Stimulated activated CD4-positive, alpha-beta T cell treated with anti-CD3 and anti-CD28 coated beads, Interleukin-2, amount 100 ng/mL, for 24 hours (primary cell): ENCODE measurements at places on chromosomes 5 and 9.

GRCh38 chr5:147310059-147310704 lies 75.4 kb downstream of the STK32A start:
- no peak for DNase-seq

DNA sequence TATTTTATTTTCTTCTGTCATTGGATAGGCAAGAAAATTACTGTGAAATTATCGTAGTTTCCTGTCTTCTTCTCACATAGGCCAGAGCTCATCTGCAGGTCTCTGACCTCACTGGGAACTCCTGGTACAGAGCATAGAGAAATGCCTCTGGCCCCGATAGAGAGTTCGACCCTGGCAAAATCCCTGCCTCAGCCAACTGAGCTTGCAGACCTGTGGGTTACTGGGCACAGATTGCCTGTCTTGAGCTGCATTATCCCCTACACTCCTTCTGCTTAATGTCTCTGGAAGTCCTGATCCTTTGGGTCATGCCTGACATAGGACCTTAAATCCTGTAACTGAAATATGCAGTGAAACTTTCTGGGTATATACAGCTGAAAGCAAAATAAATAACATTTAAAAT lies 439.3 kb upstream of the CTNND2 start:
- DNase-seq = no peak

GRCh38 chr5:61416420-61416819 lies 84.4 kb downstream of the ZSWIM6 start:
- no peak for DNase-seq

GRCh38 chr5:59348189-59348588 lies 545.3 kb downstream of the PDE4D start:
- no peak for DNase-seq

- no peak for DNase-seq
These were observed 30.1 kb upstream of the SNX24 start for GRCh38 chr5:122815218-122815767.

DNA sequence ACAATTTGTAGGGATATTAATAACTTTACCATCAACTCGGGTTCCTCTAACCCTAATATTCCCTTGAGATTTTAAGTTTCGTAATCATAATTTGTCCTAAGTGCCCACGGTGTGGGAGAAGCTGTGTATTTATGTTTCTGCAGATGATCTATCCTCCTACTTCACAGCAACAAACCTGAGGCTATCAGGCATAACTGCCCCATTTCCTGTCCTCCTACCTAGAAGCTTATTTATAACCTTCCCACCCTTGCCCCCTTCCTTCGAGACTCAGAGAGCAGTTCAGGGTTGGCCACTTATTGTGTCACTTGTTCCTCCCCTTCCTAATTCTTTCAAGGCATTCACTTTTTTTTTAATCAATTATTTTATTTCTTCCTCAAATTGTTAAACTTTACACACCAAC lies 29.6 kb upstream of the LCP2 start:
- no peak for DNase-seq

GRCh38 chr5:80059354-80059980 lies 24.3 kb downstream of the THBS4 start:
- DNase-seq = no peak

DNA sequence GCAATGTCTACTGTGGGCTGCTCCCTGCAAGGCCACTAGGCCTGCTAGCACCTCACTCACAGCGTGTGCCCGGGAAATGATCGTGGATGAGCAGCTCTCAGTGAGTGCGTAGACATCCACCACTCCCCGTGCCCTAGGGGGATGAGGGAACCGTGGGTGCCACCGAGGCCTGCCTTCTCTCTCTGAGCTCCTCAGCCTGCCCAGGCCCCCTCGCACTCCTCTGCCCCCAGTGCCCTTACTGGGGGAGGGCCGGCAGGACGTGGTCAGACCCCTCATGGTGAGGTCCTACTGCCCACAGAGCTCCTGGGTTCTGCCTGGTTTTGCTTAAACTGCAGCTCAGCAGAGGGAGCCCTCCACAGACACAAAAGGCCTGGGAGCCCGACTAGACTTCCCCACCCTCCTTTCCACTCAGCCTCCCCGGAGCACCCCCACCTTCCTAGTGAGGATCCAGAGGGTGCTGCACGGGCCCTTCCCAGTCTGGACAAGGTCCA lies 220.0 kb downstream of the CACNA1B start:
- DNase-seq = no peak

- DNase-seq = no peak
These were observed 129.8 kb downstream of the NXNL2 start for GRCh38 chr9:88664773-88665172.

DNA sequence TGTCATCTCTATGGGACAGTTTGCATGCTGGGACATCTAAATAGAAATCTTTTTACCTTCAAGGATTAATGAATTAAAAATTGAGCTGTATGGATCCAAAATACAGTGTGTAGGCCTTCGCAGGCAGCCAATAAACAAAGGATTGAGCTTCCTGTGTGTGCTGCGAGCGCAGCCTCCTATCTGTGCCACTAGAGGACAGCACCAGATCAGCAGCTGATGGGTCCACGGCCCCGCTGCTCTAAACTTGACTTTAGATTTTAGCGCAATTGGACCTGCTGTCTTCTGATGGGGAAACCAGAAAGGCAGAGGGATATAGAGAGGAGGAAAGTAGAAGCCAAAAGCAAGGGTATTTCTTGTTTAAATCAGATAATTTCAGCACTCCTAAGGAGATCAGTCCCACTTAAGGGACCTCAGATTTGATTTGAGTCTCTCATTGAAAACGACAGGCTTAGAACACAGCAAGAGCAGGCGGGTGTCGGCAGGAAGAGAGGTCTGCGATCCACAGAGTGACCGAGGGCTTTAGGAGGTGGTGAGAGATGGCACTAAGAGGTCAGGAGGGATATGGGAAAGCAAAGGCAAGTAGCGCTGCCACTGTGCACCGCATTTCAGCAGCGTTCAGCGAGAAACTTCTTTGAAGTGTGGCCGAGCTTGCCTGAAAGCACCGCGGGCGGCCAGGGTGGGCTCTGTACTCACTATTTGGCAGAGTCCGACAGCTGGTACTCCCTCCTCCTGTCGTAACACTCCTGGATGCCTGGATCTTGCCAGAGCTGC lies 214.3 kb downstream of the GNA14 start:
- peak; percentile 58 for DNase-seq

DNA sequence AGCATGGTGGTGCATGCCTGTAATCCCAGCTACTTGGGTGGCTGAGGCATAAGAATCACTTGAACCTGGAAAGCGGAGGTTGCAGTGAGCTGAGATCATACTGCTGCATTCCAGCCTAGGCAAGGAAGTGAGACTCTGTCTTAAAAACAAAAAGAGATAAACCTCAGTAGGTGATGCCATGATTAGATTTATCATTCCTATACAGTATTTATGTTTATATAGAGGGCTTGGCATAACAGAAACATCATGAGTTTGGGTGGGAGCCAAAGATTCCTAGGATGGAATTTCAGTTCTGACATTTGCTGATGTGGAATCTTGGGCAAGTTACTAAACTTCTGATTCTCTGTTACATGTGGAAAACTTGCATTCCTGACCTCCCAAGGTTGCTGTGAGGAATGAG lies 22.3 kb downstream of the RFK start:
- no peak for DNase-seq

DNA sequence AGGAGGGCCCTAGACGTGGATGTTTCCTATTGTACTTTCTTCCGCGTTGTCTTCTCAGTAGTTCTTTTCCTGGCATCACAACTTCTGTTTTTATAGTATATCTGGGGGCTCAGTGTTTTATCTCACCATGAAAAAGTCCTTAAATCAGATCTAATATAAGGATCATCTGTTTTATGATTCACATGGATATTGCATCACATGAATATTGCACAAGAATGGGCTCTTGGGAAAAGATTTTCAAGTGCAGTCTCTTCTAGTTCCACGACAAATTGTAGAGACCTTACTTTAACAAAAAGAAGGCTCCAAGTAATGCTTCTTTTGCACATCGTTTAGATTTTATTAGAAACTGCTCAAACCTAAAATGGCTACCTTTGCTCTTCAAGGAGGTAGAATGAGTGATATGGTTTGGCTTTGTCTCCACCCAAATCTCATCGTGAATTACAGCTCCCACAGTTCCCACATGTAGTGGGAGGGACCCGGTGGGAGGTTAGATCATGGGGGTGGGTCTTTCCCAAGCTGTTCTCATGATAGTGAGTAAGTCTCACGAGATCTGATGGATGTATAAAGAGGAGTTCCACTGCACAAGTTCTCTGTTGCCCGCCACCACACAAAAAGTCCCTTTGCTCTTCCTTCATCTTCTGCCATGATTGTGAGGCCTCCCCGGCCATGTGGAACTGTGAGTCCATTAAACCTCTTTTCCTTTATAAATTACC lies 53.7 kb upstream of the FAM120A start:
- DNase-seq = no peak

GRCh38 chr5:178423431-178423830 lies 166.8 kb downstream of the COL23A1 start:
- DNase-seq = no peak

DNA sequence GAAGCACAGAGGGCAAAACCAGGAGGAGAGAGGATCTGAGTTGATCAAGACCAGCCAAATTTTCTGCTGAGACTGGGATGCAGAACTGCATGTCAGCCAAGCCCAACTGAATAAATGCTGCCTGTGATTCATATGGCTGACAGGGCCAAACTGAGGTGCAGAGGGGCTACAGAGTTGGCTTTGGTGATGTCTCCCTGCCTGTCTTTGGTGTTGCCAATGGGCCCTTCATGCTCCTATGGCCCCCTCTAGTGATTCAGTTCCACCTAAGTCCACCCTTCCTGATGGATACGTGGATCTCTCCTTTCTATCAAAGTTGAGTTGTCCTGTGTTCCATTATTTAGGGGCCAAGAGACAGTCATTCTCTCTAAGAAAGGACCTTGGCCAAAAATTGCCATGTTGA lies 163.6 kb upstream of the TLE4 start:
- no peak for DNase-seq

GRCh38 chr9:2125906-2126305 lies 110.8 kb downstream of the SMARCA2 start:
- DNase-seq = no peak

DNA sequence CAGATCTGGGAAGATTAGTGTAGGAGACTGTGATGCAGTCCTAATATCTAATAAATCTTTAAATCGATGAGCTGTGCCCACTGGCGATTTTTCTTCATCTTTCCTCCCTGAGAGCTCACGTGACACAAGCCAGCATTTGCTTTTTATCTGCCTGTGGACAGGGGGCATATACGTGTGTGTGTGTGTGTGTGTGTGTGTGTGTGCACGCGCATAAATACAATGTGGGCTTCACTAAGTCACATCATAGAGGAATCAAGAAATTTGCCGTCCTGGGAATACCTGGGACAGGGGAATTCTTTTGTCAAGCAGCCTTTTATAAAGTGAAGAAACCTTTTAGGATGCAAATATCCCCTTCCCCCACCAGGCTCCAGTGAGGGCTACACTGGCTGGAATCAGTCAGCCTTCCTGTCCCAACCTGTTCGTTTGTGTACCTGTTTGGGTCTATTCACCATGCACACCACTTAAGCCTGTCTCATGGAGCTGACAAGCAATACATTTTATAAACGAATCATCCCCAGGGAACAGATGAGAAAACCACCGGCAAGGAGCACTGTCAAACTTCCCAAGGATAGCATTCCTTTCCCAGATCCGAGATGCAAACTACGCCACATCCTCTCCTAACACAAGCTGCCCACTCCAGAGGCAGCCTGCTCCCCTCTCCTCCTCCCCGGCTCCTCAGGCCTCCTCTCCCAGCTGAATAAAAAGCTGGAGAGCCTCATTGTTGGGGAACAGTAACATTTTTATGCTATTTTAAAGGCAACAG lies 2.7 kb downstream of the EPB41L4B start:
- no peak for DNase-seq

GRCh38 chr5:172473427-172473826 lies 19.1 kb upstream of the SH3PXD2B start:
- no peak for DNase-seq

DNA sequence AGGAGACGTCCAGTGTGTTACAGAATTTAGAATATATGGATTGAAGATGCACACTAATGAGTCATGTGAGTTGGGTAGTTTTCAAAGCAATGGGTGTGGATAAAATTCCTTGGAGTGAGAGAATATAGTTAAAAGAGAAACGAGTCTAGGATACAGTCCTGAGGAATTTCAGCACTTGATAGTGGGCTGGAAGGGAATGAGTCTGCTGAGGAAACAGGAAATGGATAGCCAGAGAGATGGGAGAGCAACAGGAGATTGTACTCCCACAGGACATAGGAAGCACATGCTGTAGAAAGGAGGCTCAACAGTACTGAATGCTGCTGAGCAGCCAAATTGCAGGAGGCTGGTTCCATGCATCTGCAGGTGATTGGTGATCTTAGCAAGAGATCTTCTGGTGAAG lies 68.1 kb downstream of the FBN2 start:
- DNase-seq = no peak

DNA sequence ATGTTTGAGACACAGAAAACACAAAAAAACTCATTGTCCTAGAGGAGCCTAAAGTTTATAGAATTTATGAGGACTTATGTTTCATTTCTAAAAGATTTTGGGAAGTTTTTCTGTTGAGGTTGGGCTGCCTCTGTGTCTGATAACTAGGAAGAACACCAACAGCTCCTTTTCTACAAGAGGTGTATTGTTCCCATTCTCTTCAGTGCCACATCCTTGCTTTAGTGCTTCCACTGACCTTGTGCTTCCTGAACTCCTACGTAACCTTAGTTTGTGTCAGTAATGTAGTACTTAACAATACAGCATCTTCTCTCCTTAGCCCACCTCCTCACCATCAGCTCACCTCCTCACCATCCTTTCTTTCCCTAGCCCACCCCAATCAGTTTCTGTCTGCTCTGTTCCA lies 117.3 kb upstream of the TNC start:
- DNase-seq = no peak

GRCh38 chr5:88662846-88663245 lies 220.1 kb downstream of the MEF2C start:
- no peak for DNase-seq

DNA sequence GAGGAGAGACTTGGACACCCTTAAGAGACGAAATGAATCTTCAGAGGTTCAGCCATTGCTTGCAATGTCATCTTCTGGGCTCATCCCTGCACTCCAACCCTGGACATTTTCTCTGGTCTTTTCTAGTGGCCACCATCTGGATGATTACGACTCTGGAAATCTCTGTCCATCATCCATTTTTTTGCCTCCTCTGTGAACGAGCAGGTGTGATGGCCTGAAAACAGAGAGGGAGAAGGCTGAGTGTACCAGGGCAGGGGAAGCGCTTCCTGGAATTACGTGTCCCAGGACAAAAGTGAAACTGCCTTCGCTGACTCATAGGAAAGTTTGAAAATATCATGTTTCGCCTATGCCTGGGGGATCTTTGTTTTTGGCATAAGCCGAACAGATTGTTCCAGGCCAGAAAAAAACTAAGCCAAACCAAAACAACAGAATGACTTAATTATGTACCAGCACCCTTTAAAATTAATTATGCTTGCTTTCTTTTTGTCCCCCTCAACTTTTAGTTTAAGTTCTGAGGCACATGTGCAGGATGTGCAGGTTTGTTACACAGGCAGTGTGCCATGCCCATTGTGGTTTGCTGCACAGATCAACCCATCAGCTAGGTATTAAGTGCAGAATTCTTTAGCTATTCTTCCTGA lies 31.9 kb downstream of the ANKRD33B start:
- DNase-seq = peak; percentile 59

- no peak for DNase-seq
These were observed 8.3 kb upstream of the RETREG1 start for GRCh38 chr5:16625096-16625495.

GRCh38 chr5:129306725-129307124 lies 153.4 kb upstream of the ADAMTS19 start:
- DNase-seq = no peak

- no peak for DNase-seq
These were observed 469.0 kb upstream of the PTGER4 start for GRCh38 chr5:40210694-40211093.
